ENCODE measurements at places on chromosomes 6 and 20.

GRCh38 chr6:42915732-42916131, at the start of gene PTCRA:
TSS of gene PTCRA (plus strand) at chr6:42916053. CDS start at chr6:42916070, 17 bp downstream.
- no peak for DNase-seq

DNA sequence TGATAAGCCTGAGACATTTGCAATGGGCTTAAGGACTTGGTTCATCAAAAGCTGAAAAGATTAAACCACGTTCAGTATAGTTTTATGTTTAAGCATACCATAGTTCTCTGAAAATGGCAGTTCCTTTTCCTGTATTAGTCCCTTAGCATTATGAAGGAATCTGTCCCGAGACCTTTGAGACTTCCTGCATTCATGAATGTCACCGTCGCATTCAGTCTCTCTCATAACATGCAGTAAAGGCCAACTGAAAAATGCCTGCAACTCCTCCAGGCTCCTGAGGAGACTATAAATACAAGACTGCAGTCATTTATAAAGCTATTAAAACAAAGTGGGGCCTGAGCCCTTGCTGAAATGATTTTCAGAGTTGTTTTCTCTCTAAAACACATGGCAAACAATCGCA, 129.1 kb downstream of the SYCP2 start:
- no peak for DNase-seq

GRCh38 chr6:4931530-4932227, 72.2 kb downstream of the RPP40 start:
- DNase-seq: no peak

DNA sequence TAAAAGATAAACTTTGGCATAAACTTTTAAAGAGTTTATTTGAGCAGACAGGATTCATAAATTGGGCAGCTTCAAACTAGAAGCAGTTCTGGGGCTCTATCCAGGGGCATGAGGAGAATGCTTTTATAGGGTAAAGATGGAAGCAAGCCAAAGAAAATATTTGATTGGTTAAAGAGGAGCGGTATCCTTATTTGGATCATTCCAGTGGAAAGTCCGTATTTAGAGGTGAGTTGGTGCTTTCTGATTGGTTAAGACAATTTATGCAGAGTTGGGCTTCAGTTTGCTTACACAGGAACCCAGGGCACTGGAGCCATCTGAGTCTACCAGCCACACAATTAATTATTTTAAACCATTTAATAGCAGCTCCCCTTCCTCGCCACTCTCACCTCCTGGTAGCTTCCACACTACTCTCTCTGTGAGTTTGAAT, 37.9 kb upstream of the RNF217 start:
- peak; percentile 32 for DNase-seq

DNA sequence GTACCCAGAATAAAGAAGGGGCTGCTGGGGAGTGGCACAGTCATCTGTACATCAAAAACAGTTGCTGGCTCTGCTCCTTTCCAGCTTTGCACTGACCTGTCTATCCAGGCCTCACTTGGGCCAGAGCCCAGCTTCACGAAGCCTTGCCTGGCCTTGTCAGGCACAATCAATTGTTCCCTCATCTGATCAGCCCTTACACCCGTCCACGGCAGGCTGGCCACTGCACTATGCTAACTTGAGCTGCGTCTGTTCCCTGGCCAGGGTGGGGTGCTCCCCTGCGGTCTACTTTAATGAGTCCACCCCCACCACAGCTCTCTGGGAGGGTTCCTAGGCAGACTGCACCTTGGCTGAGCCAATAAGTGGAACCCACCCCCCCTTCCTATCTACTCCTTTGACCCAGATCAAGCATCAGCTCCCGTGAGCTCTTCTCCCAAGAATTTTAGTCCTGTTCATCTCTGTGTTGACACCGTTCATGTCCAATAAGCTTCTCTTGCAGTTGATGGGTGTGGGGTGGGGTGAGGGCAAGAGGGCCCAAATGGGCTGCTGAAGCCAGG, 74.3 kb upstream of the MLN start:
- DNase-seq: no peak

- DNase-seq: peak; percentile 42
These were observed 7.2 kb upstream of the LCA5 start for GRCh38 chr6:79544299-79544927.

DNA sequence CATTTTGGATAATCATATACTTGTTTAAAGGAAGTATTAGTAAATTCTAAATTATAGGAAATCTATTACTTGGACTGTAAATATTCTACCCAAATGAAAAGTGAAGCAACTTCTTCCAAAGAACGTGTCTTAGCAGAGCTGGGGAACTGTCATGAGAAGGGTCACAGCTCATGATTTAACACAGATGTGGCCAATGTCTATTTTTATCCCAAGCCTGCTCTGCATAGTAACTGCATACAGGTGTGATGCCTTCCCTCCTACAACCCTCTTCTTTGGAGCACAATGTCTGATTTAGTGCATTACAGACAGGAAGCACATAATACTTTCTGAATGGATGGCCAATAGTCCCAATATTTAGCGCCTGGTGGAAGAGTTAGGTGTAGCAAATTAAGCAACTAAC, 138.7 kb upstream of the THEMIS start:
- no peak for DNase-seq

GRCh38 chr6:126054258-126054702, 67.9 kb downstream of the TRMT11 start:
- DNase-seq: no peak

All from adipocyte (in vitro differentiated cells).